Astrocyte of the hippocampus (primary cell): ENCODE measurements at places on chromosomes 11 and 22.
A peak's percentile ranks its signal among the peaks of the same experiment; 100 is the strongest.

GRCh38 chr11:26578998-26579661 lies 7.1 kb upstream of the MUC15 start:
- DNase-seq, result no peak

DNA sequence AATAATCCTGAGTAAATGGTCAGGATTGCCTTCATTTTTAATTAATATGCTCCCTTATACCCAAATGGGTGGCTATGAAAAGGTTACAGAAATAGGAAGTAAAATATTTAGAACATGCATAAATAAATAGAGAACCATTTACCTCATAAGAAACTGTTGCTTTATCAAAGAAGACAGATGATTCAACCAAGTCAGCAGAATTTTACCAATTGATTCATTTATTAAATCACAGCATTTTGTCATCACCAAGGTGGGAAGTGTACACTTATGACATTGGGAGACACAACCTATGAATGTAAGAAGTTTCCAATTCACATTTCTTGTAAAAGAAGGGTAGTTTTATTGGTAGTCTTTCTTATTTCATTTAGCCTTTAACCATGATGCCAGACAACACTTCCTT lies 870.3 kb upstream of the CHORDC1 start:
- no peak for DNase-seq

GRCh38 chr11:130781931-130782330 lies 134.3 kb downstream of the SNX19 start:
- DNase-seq, result peak; percentile 72

DNA sequence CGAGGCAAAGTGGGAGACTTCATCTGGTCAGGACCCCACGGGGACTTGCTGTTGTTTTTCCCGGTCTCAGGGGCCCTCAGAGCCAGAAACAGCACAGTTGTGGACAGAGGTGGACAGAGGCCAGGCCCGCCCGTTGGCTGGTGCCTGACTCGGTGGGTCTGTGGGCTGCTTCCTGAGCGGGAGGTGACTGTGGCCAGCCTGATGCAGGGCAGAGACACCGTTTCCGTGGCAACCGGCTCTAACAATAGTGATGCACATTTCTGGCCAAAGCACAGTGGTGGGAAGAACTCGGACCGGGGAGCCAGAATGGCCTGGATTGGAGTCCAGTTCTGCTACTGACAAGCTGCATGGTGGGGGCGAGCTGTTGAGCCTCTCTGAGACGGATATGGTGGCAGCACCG lies 58.7 kb upstream of the ATXN10 start:
- peak; percentile 57 for DNase-seq

- no peak for DNase-seq
These were observed 67.0 kb downstream of the PPP6R3 start for GRCh38 chr11:68527585-68527984.

DNA sequence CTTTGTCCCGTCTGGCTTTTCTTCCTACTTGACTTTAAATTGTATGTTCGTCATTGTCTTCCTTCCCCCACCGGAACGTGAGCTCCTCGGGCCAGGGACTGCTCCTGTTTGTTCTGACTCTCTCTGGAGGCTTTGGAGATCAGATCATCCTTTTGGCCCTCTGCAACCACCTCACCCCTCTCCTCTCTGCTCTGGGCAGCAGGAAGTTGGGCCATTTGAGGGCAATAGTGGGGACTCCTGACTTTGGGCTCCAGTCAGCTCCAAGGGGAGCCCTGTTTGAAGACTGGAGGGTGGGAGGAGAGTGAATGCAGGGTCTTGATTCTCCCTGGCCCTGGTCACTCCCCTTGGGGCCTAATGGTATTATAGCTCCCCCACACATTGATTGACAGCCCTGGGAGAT lies 186.3 kb upstream of the B3GAT1 start:
- DNase-seq, result no peak

GRCh38 chr11:114368918-114369680 lies 31.2 kb downstream of the C11orf71 start:
- no peak for DNase-seq

DNA sequence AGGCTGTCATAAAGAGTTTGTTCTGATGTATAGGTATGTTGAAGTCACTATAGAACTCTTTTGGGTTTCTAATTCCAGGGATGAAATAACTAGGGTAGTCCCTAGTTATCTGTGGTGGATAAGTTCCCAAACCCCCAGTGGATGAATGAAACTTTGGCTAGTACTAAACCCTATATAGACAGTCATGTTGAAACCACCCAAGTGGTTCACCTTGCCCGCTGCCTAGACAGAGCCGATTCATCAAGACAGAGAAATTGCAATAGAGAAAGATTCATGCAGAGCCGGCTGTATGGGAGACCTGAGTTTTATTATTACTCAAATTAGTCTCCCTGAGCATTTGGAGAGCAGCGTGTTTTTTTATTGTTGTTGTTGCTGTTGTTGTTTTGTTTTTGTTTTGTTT lies 23.8 kb upstream of the NUCB2 start:
- DNase-seq, result no peak

DNA sequence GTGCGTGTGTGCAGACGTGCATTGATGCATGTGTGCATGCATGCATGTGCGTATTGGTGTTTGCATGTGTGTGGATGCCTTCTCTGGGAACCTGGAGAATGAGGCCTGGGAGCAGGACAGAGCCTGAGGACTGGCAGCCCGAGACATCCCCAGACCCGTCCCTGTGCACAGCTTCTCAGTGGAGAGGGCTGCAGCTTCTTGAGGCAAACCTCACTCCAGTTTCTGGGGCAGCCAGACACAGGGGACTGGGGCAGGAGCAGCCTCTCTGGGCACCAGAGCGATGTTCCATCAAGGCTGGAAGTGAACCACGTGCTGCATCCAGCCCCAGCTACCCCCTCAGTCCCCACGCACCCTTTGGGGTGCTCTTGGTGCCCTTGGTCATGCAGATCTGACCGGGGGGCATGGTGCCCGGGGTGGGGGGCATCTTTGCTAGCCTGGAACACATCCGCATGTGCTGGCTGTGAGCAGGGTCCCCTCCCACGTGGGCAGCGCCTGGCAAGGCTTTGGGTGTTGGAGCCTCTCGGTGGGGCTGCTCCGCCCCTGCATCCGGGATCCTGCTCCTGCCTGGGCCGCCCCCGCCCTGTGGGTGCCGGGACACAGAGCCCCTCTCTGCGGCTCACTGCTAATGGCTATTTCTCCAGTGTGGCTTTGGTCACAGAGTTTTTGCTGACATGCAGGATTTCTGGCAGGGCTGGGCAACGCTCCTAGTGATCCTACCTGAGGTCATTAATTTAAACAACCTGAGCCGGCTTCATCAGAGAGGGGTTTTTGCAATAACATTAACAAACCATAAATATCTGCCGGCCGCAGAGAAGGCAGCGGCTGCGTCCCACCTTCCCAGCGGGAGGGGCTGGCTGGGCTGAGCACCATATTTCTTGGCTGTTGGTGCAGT lies 434.7 kb downstream of the TBC1D22A start:
- DNase-seq, result no peak

- no peak for DNase-seq
These were observed 100.3 kb downstream of the SEZ6L start for GRCh38 chr22:26269572-26269971.

- peak; percentile 88 for DNase-seq
These were observed at the start of gene TOP3B for GRCh38 chr22:21982338-21982965. Gene TOP3B (minus strand): TSS chr22:21982787. CDS start chr22:21975709, 7,078 bp downstream.

DNA sequence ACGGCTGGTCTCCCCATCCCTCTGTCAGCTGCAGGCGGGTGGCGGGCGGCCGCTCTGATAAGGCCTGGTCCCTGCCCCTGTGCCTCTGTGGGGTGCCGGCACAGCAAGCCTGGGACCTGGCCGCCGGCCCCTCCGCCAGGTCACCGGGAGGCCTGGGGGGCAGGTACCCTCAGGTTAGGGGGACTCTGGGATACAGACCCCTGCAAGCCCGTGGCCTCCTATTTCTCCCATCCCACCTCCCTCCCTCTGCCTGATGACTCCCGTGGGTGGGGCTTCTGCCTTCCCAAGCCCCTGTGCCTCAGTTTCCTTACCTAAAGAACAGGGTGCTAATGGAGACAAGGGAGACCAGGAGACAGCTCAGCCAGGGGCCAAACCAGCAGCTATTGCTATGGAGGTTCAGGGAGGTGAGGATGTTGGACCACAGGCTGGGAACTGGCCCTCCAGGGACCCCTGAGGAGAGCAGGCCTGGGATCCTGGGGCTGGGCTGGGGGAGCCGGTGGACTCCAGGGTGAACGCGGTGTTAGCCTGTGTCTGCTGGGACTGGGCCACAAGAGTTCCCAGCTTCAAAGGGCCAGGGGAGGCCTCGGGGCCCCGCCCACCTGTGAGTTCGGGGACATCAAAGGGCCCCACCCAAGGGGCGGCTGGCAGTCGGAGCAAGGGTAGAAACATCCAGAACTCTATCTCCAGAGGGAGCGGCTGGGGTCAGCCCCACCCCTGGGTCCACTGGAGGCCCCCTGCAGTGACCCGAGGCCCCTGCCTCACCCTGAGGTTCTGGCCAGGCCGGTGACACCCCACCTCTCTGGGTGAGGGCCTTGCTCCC lies 32.0 kb upstream of the TH start:
- DNase-seq, result no peak
